SJSA1 (cell line): ENCODE measurements at places on chromosomes 2 and 18. TPM values are rescaled to one million over a fixed set of nuclear protein-coding genes. Genes with fewer than 3 reads are reported as not detected.

MRO gene
- 0.03 TPM in 1 of 2 replicates, not detected in the other for total RNA-seq

GKN2 gene
- not detected in 2 replicates for total RNA-seq

GREB1L gene
- 0.81 and 1.2 TPM in 2 replicates for total RNA-seq

POTEC gene
- not detected in 2 replicates for total RNA-seq

PLEKHM3 gene
- 2.0 and 5.8 TPM in 2 replicates for total RNA-seq

EFR3B gene
- 0.39 and 0.63 TPM in 2 replicates for total RNA-seq
